Non-pigmented ciliary epithelial cell (primary cell): ENCODE measurements at places on chromosomes 1 and 21.
A peak's percentile ranks its signal among the peaks of the same experiment; 100 is the strongest.

DNA sequence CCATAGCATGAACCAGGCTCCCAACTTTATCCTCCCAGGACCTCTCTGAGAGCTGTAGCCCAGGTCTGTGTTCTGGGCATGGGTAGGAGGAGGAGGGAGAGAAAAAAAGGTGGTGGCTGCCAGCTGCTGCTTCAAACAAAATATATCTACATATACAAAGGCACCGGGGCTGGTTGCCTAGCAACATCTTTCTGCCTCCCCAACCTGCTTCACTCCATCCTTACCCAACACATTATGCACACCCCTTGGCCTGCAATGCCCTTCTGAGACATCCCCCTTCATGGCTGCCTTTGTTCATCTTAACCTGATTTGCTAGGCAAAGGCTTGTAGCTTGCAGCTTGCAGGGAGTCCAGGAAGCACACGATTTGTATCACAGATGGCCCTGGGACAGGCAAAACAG, 27.2 kb upstream of the ATP1A1 start:
- no peak for DNase-seq

DNA sequence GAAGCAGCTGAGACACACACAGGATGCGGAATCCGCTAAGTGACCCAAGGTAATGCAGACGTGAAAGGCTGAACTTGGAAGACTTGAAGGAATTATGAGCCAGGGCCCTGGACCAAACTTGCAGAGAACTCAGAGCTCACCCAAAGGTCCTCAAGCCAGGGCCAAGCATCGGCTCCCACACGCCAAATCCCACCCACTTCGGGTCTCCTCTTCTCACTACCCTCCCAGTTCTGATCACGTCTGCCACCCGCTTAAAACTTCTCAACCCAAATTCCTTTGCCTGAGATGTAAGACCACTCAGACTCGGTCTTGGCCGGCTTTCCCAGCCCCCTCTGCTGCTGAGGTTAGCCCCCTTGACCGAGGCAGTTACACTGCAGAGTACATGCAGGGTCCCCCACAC, 130.1 kb downstream of the PSMG1 start:
- DNase-seq = no peak

- DNase-seq = no peak
Measured at GRCh38 chr1:66353257-66353656, 180.7 kb upstream of the SGIP1 start.

GRCh38 chr1:161958425-161958824, 65.2 kb downstream of the OLFML2B start:
- no peak for DNase-seq

DNA sequence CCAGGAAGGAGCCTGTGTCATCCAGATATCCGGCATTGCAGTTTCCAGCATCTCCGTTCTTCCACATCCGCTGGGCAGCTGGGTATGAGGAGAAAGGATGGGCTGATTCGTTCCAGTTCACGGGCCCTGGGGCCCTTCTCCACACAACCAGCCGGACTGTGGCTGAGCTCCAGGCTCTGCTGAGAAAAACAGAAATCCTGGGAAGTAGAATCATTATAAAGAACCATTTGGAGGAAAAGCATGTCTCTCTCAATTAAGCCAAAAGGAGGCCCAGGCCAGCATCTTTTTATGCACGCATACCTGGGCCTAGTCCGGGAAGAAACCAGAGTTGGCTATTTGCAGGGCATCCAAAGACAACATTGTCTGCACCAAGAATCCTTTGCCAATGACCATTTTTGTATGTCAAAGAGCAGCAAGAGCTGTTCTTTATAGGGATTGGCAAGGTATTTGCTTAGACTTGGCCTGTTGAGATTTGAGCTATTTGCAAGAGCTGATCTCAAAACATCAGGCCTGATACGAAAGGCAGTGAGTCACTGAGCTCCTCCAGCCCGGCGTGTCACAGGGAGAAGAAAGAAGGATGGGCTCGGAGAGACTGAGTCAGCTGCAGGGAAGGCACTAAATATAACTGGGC, 84.9 kb upstream of the ARHGEF16 start:
- peak; percentile 64 for DNase-seq

DNA sequence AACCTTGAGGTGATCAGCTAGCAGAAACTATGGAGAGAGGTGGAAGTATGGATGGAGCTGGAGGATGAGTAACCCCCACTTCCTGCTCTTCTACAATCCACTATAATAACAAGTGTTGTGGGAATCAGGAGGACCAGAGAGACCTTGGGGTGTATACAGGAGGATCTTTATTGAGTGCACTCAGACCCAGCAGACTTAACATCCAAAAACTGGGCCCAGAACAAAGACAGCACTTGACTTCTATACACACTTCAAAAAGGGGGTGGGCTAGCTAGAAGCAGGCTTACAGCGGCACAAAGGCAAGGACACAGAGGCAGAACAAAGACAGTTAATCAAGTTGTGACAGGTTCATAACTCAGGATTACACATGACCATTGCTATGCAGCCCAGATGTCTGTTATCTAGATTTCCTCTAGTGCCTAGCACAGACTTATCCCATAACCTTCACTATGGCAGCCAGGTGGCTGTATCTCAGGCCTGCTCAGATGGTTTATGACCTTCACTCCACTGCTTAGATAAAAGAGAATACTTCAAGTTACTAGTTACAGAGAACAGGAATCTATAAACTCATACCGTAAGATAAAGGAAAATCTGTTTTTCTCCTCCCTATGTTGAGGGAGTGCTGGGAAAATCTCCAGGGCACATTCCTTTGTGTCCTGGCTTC, 36.1 kb upstream of the PADI2 start:
- DNase-seq = no peak

GRCh38 chr1:228989992-228990827, 254.9 kb downstream of the RHOU start:
- no peak for DNase-seq

DNA sequence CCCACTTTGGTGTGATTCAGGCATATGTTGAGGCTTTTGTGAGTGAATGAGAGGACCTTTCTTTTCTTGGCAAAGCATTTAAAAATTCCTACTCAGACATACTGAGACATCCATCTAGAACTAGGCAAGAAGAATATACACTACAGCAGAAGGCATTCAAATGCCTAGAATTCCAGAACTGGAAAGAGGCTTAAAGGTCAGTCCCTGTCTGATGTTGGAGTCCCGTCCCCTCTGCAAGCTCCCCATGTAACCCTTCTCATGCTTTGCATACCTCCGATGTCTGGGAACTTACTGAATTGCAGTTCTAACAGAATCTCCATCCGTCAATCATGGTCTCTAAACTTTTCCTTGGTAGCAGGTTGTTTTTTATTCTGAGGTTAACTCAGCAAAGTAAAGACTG, 152.9 kb downstream of the ATP6V1G3 start:
- peak; percentile 27 for DNase-seq

DNA sequence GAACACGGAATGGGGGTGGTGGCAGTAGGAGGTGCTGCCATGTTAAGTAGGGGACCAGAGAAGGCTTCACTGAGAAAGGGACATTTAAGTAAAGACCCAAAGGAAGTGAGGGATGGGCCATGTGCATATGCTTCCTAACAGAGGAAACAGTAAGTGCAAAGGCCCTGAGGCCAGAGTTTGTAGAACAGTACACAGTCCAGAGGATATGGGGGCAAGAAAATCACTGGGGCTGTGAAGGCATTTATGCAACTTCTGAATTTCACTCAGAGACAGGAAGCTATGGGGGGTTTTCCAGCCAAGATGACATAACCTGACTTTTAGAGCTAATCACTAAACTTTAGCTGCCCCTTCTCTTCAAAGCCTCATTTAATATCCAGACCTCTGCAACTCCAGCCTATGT, 202.5 kb upstream of the EDN2 start:
- DNase-seq = no peak

GRCh38 chr1:94819238-94819944, 766 bp upstream of the SLC44A3 start:
- no peak for DNase-seq

DNA sequence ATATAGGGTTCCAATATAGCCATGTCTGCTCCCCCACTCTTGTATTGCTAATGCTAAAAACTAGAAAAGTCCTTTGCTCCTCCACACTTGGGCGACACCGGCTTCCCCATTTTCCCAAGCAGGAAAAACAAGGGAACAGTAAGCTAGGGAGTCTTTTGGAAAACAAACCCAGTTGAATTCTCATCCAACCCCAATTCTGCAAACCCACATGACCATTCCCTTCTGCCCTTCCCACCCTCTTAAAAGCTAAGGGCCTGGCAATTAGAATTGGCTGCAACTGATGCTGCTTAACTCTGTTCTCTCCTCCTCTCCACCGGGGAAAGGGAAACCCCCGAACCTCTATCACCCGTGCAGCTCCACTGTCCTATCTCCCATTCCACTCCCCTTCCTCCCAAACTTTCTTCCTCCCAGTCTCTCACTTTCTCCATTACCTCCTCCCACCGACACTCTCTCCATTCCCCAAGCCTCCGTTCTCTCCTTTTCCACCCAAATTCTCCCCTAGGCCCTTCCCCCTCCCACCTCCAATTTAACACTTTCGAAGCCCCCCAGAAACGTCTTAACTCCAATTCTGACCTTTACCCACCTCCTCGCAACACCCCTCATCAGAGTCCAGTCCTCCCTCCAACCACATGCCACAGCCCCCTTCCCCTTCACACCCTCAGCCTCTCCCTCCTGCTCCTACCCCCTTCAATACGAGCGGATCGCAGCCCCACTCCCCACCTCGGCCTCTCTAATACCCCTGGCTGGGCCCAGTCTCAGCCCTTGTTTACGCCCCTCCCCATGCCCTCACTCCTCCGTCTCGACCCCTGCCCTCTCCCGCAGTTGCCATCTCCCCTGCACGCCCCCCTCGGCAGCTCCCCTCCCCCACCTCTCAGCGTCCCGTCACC, 701 bp downstream of the DEDD start:
- no peak for DNase-seq

DNA sequence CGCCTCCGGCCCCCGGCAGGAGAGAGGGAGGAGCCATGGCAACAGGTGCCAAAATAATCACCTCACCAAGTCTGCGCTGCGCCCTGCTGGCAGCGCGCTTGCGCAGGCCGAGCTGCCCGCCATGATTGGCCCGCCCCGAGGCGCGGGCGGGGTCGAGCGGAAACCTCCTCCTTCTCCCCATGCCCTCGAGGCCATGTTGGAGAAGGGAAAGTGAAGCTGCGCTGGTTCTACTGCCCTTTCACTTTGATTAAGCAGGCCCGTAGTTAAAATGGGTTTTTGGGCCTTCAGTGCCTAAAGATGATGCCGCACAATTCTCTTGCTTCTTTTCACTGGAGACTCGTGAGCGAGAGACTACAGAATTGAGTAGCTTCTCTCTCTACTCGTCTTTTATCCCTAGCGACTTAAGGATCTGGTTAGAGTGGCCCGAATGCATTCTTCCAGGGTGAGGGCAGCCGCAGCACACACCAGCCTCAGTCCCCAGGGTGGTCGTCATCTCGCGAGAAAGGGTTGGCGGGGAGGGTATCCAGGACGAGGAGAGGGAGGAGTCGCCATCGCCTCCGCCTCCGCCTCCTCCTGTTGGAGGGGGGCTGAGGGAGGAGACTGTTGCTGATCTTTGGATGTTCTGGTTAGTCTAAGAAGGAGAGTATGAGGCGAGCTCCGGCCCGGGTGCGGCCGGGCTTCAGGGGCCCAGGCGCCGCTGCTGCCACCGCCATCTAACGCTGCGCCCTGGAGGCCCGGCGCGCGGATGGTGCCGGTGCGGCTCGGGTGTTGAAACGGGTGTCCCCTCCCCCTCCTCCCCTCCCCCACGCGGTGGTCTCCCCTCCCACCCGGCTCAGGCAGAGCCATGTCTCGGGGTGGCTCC, at the start of gene DCAF6:
Gene DCAF6 (plus strand): TSS at position 616 of the 862 bp plus-strand sequence. CDS start 229 bp downstream, at position 845.
- DNase-seq = peak; percentile 94

- peak; percentile 79 for DNase-seq
Measured at GRCh38 chr1:100188617-100189016, 10.6 kb upstream of the LRRC39 start.

DNA sequence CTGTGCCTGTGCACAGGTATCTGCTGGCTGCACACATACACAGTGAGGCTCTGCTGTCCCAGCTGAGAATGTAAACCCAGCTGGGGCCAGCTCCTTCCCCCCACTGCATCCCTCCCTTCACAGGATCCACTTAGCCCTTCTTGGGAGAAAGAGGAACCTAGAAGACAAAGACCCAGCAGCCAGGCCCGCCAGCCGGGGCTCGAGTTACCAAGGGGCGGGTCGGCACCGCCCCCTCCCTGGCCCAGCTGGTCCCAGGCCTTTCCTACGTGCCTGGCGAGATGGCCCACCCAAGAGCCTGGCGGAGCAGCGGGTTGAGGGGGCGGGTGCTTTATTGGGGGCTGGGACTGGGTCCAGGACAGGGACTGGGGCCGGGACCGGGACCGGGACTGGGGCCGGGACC, 2.1 kb downstream of the SH3BGRL3 start:
- no peak for DNase-seq

- no peak for DNase-seq
Measured at GRCh38 chr1:12102066-12102465, 39.0 kb downstream of the TNFRSF8 start.

DNA sequence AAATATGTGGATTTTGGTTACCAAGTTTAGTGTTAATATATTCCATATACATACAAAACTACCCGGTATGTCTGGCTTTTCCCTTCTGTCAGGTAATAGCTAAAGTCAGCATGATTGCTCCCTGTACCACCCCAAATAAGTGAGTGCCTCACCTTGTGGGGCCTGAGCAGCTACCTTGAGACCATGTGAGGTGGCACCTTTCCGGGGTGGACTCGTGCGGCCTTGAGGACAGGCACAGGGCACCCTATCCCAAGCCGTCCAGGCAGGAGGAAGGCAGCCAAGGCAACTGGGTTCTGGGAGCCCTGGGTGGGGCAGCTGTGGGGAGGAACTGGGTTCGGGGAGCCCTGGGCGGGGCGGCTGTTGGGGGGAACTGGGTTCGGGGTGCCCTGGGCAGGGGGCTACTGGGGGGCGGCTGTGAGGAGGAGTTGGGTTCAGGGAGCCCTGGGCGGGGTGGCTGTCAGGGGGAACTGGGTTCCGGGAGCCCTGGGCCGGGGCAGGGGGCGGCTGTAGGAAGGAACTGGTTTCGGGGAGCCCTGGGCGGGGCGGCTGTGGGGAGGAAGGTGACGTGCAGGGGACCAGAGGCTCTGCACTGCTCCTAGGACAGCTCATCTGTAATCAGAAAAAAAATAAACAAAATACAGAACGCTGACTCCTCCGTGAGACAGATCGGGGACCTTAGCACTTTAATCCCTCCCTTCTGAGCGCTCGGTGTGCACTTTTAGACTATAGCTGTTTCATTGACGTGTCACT, 63.3 kb downstream of the POFUT2 start:
- no peak for DNase-seq

GRCh38 chr21:26761174-26761915, 83.9 kb downstream of the ADAMTS1 start:
- DNase-seq = no peak

DNA sequence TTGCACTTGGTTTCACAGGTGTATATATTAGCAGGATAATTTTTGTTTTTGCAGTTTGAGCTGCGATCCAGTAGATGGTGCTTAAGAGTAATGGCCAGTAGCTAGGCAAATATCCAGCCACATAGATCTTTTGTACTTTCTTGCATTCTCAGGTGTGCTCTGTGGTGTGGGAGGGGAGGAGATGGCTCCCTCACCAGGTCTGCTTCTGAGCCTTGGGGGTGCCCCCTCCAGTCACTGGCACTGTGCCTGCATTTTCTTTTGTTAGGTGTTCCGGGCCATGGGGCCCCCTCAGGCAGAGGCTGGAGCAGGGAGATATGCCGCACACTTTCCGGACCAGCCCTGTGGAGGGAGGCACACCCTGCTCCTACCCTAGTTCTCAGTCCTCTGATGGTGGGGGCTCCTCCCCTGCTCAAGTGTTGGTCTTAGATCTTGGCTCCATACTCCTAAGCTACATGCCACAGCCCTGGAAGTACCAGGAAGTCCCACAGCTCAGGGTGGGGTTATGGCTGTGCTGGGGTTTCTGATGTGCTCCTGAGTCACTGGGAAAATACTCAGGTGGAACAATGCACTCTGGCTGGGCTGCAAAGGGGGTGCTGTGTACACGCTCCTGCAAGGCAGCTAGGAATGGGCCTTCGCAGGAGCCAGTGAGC, 197.6 kb upstream of the DMRTA2 start:
- DNase-seq = no peak
